Vagina (tissue), 2 donors: ENCODE measurements at places on chromosomes 1 and 21. TPM values are rescaled to one million over a fixed set of nuclear protein-coding genes. Genes with fewer than 3 reads are reported as not detected.
A peak's percentile ranks its signal among the peaks of the same experiment; 100 is the strongest.

GRCh38 chr21:15293240-15293639, 228.4 kb upstream of the NRIP1 start:
- H3K4me3 ChIP-seq = no peak overlapping the region
- H3K27ac ChIP-seq = no peak overlapping the region
- DNase-seq = no peak
- H3K4me1 ChIP-seq = peaks cover 7% of the 10 kb centered on the region
- H3K27me3 ChIP-seq = no peaks in the 10 kb centered on the region
- H3K36me3 ChIP-seq = no peaks in the 10 kb centered on the region

DNA sequence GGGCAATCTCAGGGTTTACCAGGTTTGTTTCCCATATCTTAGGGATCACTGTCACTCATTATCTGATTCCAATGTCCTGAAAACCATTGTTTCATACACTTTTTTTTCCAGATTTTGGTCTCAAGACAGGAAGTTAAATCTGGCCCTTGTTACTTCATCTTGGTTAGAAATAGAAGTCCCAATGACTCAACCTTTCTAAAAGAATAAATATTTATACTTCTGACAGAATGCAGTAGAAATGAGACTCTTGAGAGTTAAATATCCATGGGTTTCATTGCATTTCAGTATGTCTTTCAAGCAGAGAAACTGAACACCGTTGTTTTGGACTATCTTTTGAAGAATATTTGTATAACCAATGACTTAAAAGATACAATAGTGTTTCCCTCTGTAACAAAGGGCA, 19.8 kb upstream of the VCAM1 start:
- H3K4me1 ChIP-seq = no peaks in the 10 kb centered on the region
- no peak overlapping the region for H3K4me3 ChIP-seq
- H3K27ac ChIP-seq = no peak overlapping the region

GRCh38 chr1:167412072-167412471, 106.3 kb downstream of the CD247 start:
- H3K4me3 ChIP-seq = no peak overlapping the region
- no peaks in the 10 kb centered on the region for H3K4me1 ChIP-seq
- no peak overlapping the region for H3K27ac ChIP-seq

- H3K27me3 ChIP-seq = no peaks in the 10 kb centered on the region
- DNase-seq = no peak
- no peak overlapping the region for H3K4me3 ChIP-seq
- no peak overlapping the region for H3K27ac ChIP-seq
- no peaks in the 10 kb centered on the region for H3K36me3 ChIP-seq
These were observed 53.5 kb upstream of the BACH1 start for GRCh38 chr21:29245104-29245643.

DNA sequence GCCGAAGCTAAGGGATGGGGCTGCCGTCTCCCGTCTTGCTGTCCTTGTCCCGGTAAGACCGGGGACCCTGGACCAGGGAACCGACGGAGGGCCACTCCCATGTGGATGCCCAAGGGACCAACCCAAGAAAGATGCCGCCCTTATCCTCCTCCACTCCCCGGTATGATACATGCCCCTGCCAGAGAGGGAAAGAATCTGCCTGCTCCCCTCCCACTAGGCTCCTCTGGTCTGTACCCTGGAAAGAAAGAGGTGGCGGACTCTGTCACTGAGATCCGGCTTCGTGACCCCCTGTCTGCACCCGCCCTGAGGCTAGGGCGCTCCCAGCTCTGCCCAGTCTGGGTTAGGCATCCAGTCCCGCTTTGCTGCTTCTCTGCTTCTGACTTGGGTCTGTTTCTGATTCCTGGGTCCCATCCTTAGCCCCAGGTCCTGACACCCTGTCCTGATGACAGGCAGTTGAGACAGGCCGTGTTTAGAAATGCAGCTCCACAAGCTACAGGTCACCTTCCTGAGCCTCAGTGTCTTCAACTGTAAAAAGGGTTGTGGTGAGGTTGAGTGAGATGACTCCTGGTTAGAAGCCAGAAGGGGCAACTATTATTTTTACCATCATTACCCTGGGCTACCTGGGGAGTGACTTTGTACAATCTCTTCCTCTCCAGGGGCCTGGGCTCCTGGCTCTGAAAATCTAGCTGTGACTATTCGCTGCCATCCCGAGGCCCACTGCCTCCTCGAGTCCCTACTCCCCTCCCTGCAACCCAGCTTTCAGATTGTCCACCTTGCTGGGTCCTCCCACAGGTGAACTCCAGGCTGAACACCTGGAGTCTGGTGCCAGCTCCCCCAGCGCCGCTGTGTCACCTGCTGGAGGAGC, 3.7 kb downstream of the MATN1 start:
- no peaks in the 10 kb centered on the region for H3K36me3 ChIP-seq
- no peaks in the 10 kb centered on the region for H3K27me3 ChIP-seq
- peaks cover 9% of the 10 kb centered on the region for H3K4me1 ChIP-seq
- peak overlapping the region; percentile 99 for H3K27ac ChIP-seq
- peak overlapping the region; percentile 73 for H3K4me3 ChIP-seq

The SLC45A3 gene
- 0.25 TPM for total RNA-seq
